ENCODE measurements at places on chromosomes 12 and 14.

DNA sequence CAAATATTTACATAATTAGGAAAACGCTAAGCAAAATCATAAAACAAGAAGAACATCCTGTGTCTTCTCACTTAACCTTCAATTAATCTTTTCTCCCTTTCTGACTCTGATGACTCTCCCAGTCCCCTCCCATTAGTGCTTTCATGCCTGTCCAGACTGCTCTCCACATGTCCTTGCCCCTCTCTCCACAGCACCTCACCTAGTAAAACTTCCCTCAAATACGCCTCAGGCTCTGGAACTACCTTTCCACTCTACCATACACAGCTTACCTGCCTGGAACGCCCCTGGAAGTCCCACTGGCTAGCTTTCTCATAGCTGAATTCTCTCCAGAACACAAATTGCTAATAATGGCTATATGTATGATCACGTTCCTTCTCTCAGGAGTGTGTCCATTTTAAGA, 44.7 kb downstream of the SLC5A8 start:
- no peak for DNase-seq

DNA sequence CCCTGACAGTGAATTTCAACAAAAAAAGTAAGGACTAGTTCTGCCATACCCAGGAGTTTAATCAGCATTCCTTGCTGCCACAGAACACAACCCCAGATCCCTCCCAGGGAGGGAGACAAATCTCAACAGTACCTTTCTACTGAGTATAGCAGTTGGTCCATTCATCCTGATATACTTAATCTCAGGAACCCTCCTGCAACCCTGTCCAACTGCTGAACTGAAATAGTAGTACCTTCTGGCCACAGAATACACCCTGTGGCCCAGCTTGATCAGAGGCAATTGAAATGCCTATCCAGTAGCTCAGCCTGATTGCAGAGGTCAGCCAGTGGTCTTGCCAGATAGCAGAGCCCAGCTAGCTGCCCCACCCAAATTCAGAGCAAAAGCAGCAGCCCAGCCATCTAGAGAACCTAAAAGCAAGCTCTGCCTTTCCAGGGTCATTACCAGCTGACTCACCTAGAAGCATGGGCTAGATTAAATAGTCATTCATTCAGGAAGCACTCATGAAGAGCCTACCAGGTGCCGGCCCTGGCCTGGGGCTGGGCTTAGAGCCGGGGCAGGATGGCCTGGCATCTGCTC, 40.0 kb upstream of the RHOJ start:
- DNase-seq, result no peak

GRCh38 chr12:6507102-6507998, 13.4 kb downstream of the NCAPD2 start:
- DNase-seq, result no peak

- DNase-seq, result no peak
Observed at GRCh38 chr12:92019491-92020277, 126.0 kb downstream of the BTG1 start.

DNA sequence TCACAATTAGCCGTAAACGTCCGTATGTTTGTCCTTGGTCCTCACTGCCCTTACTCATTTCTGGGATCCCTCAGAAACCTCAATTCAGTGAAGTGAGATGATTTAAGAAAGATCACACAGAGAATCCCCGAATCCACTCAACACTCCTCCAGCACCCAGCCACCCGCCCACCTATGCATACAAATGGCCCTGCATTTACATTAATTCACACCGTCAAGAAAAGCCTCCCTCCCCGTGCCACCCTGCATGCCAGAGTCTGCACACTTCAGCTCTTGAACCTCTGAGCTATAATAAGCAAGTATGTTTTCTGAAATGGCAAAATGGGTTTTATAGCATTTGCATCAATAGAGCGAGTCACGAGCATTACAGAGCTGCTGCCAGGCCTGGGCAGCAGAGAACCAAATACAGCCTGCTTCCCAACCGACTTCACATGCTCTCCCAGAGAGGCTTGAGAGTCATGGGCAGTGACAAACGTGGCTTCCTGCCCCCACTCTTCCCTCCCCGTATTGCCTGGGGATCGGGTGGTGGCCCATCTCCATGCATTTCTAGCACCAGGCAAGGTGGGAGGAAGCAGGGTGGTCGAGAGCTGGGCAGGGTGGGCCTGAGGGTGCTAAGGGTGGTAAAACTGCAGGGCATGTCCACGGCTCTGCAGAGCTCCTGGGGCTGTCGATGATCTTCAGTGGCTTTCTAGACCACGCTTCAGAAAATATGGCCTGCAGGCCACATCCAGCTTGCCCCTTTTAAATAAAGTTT, 177.6 kb downstream of the RIMBP2 start:
- no peak for DNase-seq

GRCh38 chr14:76876076-76876475, 49.9 kb downstream of the LRRC74A start:
- DNase-seq, result peak; percentile 26

- no peak for DNase-seq
Observed at GRCh38 chr14:88815980-88816379, 8.5 kb upstream of the TTC8 start.

DNA sequence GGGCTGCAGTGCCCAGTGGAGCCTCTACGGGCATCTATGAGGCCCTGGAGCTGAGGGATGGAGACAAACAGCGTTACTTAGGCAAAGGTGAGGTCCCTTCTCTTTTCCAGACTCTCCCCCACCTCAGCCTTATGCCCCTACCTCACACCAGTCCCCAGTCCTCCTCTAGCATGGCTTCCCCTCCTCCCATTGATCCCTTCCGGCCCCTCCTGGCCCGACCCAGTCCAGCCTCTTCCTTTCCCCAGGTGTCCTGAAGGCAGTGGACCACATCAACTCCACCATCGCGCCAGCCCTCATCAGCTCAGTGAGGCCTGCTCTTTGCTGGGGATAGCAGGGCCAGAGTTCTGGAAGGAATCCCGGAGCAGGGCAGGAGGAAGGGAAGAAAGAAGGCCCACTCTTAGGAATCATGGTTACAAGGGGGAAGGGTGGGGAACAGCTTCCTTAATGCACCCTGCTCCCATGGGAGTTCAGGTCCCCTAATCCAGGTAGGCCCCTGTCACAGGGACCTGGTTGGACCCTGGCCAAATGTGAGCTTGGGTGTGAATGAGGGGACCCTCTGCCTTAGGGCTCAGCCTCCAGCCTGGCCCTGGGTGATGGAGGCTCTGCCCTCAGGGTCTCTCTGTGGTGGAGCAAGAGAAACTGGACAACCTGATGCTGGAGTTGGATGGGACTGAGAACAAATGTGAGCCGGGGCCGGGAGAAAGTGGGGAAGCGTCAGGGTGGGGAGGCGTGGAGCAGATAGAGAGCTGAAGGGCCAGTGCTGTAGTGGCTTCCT, 2.2 kb downstream of the ENO2 start:
- no peak for DNase-seq

GRCh38 chr12:122865268-122866231, 30.3 kb downstream of the HIP1R start:
- no peak for DNase-seq

DNA sequence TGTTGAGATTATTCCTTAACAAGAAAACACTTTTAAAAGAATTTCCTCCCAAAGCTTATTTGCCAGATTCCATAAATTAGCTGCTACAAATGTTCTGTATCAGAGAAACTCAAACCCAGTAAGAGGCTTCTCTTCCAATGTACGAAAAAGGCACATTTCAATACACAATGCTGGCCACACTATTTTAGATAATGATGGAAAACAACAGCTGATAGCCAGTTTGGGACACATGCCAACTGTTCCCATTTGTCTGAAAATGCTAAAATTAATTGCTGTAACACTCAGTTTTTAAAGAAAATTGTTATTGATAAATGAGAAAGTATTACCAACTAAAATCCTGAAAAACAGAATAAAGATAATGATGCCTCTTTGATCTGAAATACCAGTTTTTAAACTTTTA, 4.4 kb downstream of the CFL2 start:
- DNase-seq, result no peak

DNA sequence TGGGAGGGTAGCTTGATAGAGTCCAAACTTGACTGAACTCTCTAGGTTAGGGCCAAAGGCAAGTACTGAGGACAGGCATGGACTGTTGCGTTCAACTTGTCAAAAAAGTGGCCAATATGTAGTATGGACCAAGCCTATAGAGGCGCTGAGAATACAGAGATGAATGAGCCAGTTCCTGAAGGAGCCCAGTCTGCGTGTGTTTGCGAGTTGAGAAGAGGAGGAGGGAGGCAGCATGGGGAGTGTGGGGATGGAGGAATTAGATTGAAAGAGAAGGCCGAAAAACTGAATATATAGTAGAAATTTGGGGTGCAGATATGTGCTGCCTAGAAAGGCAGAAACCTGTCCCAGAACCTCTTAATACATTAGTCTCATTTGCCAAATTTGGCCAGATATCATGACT, 412.4 kb downstream of the PCNX1 start:
- no peak for DNase-seq

DNA sequence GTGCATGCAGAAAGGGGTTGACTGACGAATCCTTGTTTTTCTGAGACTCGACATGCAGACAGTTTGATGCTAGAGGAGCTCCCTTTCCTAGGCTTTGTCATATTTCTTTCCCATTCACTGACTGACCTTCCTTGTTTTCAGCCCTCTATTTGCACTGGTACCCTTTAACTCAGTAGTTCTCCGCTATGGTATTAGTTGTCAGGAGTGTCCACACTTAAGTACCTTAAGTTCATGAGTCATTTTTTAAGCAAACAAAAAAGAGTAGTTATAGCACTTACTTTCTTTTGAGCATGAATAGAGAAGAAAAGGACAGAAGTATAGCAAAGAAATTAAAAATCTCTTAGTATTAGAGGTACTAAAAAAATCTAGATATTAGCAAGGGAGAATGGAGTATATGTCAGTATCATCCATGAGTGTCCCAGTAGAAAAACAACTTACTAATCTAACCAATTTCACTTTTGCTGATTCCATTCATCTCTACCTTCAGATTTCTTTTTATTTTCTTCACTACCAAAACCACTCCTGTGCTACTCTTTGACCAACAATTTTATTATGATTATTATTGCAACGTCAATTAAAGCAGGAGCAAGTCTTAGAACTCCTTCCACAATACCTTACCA, 8.3 kb downstream of the ATP2B1 start:
- no peak for DNase-seq

DNA sequence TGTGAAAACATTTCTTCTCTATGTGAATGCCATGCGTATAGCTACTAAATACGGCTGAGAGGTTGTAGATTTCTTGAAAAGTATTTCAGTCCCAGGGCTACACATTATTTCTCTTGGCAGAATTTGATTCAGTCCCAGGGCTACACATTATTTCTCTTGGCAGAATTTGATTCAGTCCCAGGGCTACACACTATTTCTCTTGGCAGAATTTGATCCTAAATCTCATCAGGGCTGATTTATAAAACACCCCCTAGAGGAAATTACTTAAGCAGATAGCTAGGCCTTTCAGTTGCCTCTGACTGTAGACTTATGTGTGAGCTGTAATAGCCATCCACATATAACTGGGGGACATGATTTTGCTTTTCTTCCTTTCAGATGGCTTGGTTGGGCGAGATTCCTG, 50.4 kb downstream of the AK7 start:
- DNase-seq, result no peak

- no peak for DNase-seq
Observed at GRCh38 chr12:21672146-21672545, 14.5 kb upstream of the LDHB start.

GRCh38 chr12:54349036-54349435, 15.2 kb downstream of the GPR84 start:
- no peak for DNase-seq

DNA sequence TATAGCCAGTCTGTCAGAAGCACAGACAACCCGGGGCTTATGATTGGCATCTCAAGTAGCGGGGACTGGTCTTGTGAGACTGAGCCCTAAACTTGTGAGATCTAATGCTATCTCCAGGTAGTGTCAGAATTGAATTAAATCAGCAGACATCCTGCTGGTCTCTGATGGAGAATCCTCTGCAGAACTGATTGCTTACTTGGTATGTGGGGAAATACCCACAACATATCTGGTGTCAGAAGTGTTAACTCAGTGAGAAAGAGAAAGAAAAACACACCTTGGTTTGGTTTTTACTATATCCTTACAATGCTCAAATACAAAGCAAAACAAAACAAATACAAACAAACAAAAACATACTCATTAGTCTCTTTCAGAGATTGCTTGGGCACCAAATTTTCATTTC, 10.0 kb downstream of the SEL1L start:
- DNase-seq, result no peak

GRCh38 chr12:20507056-20507455, 138.7 kb downstream of the PDE3A start:
- no peak for DNase-seq

- no peak for DNase-seq
Observed at GRCh38 chr12:11171969-11172675, 1.1 kb downstream of the SMIM10L1 start.

DNA sequence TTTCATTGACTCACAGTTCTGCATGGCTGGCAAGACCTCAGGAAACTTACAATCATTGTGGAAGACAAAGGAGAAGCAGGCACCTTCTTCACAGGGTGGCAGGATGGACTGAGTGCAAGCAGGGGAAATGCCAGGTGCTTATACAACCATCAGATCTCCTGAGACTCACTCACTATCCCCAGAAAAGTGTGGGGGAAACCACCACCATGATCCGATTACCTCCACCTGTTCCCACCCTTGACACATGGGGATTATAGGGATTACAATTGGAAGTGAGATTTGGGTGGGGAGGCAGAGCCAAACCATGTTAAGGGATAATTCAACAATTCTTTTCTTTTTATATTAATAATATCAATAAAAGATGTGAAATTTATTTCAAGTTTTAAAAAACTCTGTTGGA, 34.1 kb downstream of the CNTN1 start:
- DNase-seq, result no peak

GRCh38 chr14:56002876-56003625, 115.2 kb upstream of the PELI2 start:
- no peak for DNase-seq

DNA sequence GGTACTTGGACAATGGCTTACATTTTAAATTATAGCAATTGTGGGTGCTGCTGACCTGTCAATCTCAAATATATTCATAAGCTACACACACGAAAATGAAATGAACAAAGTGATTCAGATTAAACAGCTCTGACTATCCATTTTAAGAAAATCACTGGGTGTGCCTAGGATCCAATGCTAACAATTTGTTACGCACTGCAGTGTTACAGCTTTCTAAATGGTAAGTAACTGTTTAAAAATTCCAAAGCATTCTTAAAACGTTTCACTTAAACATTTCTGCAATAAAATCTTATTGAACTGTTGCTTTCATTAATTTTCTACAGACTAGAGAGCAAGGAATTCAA, 18.9 kb downstream of the LMO3 start:
- DNase-seq, result no peak

- DNase-seq, result no peak
Observed at GRCh38 chr12:11666131-11667050, 16.9 kb downstream of the ETV6 start.

DNA sequence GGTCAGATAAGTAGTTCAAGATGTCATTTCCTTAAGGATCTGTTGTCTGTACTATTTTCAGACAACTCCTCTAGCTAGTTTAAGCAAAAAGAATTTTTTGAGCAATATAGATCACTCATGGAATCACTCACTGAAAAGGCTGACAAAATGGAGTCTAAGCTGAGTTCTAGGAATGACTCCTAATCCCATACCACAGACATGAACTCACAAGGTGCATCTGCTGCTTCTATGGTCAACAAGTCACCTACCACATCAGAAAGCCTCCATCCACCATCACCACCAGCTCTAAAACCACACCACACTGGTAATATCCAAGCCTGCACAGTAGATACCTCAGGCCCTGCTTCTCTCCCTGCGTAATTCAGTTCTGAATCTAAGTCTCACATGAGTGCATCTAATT, 33.0 kb downstream of the PWP1 start:
- no peak for DNase-seq

Measured in NCI-H1048 (cell line).